Eye (tissue), 1 donor: ENCODE measurements at places on chromosomes 7 and 10.

DNA sequence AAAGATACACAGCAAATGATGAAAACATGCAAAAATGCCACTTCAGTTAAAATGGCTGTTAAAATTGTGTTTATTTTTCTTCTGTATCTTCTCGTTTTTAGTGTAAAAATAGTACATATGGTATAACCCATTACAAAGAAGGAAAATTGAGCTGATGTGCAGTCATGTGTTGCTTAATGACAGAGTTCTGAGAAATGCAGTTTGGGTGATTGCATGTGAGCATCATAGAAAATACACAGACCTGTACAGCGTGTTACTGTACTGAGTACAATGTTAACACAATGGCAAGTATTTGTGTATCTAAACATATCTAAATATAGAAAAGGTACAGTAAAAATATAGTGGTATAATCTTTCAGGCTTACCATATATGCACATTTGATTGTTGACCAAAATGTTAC, 7.3 kb downstream of the DMTF1 start:
- no peak for DNase-seq

DNA sequence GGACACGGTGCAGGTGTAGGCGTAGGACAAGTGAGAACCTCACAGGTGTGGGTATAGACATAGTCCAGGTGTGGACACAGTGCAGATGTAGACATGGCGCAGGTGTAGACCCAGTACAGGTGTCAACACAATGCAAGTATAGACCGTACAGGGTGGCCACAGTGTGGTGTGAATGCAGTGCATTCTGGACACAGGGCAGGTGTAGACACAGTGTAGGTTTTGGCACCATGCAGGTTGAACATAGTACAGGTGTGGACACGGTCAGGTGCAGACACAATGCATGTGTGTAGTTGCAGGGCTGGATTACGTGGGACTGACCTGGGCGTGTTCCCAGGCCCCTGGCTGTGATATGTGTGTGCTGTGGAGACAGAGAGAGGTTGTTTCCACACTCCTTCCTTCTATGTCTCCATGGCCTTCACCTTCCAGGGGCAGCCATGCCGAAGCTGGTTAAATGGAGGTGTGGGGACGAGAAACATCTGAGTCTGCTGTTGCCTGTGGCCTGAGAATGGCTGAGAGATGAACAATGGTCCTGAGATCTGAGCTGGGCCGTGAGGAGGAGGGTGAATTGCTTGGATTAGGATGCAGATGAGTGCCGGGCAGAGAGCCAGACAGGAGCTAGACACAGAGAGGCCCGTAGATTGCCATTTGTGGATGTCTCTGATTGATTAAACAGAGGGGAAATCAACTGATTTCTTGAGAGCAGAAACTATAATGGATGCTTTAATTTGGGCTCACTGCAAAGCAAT, 343.9 kb upstream of the SHH start:
- peak; percentile 25 for DNase-seq

DNA sequence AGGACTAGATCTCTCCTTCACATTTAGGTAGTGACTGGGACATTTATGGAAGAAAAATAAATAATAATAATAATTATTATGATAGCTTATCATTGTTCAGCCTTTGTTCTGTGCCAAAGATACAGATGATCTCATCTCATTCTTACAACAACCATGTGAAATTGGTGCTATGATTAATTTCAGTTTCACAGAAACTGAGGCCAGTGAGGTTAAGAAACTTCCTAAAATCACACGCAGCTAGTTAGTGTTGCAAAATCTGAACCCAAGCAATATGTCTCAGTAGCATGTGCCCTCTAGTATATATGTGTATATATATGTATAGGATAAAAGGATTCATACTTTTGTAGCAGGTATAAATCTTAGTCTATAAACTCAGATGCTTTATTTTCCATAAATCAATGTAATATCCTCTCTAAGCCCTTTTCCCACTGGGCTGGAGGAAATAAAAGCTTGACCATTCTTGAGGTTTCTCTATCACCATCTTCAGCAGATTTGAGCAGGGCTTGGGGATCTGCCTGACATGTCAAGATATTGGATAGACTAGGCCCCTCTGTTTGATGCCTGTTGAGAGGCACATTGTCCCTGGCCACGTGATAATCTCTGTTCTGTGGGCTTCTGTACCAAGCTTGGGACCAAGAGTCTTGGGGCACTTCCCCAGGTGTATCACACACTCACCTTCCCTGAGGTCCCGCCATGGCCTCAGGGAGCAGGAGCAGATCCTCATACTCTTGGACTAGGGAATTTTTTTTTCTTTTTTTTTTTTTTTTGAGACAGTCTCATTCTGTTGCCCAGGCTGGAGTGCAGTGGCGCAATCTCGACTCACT, 172.6 kb upstream of the NRP1 start:
- DNase-seq = no peak

GRCh38 chr10:16751244-16751643, 66.0 kb downstream of the RSU1 start:
- no peak for DNase-seq

- peak; percentile 95 for DNase-seq
These were observed at the start of gene GLRX3 for GRCh38 chr10:130136226-130137089. Gene GLRX3, plus strand, starts transcription at chr10:130136391. Its CDS starts 30 bp downstream, at chr10:130136421.

DNA sequence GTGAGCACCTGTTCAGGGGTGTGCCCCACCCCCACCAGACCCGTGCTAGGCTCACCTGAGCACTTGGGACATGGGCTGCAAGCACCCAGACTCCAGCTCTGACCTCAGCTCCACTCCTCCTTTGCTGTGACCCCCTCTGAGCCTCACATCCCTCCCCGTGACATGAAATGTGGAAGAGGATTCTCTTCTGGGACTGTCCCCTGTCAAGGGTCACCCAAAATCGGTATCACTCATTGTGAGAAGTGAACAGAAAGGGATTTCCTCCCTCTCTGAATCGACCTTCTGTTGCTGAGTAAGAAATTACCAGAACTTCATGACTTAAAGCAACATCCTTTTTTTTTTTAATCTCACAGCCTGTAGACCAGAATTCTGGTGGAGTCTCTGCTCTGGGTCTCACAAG, 6.2 kb upstream of the CHST15 start:
- no peak for DNase-seq

DNA sequence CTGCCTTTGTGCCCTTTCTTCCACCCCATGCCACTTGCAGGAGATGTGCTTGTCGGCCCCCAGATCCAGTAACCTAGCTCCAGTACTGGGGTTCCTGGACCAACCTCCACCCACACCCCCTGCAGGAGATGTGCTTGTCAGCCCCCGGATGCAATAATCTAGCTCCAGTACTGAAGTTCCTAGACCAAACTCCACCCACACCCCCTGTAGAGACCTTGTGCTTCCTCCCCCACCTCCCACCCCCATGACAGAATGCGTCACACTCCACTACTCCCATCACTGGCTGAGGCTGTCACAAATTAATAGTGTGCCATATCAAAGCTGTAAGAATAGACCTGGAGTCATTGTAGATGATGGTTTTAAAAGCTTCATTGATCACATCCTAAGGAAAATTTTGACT, 185.0 kb downstream of the BICC1 start:
- DNase-seq = no peak

DNA sequence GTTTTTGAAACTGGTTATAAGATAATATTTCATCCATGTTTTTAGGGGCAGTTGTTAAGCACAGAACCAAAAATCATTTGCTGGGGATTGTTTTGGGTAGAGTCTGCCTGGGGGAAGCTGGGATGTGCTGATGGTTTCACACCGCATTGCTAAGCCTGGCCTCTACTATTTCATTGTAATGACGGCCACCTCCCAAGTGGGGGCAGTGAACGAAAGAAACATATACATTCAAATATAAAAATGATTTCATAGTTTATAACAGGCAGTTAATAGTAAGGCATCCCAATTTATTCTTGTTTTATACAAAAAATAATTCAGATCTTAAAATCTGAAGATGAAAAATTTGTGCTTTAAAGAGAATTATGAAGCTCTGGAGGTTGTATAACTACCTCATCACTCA, 750.8 kb downstream of the REEP3 start:
- DNase-seq = no peak

DNA sequence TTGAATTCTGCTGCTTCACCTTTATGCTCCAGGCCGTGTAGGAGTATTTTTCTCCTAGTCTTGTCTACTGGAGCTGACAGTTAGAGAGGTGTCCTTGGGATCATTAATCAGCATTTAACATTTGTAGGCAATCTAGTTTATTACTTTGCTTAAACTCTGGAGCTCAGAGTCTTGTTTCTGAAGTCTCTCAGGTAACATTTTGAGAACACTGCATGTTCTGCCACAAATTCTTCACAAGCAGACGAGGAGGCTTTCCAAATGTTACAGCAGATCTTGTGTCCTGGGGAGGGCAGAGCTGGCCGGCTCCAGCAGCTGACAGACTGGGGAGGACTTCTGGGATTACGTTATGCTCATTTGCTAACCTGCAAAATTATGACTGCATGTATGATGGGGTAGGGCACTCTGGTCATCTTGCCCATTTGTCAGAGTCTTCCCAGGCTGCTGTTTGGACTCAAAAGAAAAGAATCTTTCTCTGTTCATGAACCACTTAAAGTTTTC, 50.5 kb downstream of the GALNT17 start:
- no peak for DNase-seq

- no peak for DNase-seq
These were observed 15.1 kb downstream of the RNF216 start for GRCh38 chr7:5766321-5766761.

GRCh38 chr10:75466001-75466400, 34.6 kb downstream of the LRMDA start:
- no peak for DNase-seq

DNA sequence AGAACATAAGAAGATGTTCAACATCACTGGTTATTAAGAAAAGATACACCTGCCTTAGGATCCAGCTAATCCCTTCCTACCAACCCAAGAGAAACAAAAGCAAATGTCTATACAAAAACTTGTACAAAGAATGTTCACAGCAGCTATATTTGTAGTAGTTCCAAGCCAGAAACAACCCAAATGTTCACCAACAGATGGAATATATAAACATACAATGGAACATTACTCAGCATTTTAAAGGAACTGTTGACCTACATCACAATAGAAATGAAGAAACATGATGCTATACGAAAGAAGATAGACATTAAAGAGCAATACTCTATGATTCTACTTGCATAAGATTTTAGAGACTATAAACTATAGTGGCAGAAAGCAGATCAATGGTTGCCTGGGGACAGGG, 149.4 kb downstream of the ZNF438 start:
- no peak for DNase-seq

DNA sequence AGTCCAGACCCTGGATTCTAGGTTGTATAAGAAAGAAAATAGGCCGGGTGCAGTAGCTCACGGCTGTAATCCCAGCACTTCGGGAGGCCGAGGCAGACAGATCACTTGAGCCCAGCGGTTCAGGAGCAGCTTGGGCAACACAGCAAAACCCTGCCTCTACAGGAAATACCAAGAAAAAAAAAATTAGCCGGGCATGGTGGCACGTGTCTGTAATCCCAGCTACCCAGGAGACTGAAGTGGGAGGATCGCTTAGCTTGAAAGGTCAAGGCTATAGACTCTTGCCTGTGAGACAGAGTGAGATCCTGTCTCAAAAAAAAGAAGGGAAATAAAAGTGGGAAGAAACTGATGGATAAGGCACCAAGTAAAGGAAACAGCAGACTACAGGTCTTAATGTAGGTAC, 287.9 kb upstream of the KLF14 start:
- DNase-seq = no peak

DNA sequence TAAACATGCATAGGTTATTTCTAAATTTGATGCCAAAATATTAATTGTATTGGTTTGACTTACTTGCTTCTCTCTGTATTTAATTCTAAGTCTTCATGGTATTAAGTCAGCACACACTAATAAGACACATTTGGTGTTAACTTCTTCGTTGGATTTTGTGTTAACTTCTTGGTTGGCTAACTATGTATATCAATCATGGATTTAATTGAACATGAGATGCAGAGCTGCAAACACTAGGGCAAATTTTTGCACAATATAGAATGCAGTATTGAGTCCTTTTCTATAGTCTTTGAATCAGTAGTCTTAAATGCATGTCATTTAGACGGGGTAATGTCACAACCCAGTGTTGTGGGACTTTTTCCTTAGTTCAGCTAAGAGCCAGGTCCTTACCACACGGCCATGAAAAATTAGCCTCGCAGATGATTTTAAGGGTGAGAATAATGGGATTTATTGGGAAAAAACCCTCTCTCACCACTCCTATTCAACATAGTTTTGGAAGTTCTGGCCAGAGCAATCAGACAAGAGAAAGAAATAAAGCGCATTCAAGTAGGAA, 142.9 kb upstream of the TRIM24 start:
- DNase-seq = no peak

DNA sequence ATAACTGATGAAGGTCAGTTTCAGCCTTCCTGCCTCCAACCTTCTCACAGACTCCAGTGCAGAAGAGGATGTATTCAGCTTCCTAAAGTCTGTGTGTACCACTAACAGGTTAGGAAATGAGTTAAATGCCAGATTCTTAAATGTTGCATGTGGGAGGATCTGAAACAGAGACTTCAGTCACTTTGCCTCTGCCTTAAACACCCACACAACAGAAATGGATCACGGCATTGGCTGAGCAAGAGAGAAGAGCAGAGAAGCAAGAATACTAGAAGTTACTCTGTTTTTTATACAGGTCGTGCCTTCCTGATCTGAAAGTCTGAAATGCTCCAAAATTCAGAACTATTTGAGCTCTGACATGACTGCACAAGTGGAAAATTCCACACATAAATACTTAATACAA, 98.9 kb upstream of the ARHGAP21 start:
- DNase-seq = no peak

GRCh38 chr7:36606976-36607720, 117.1 kb downstream of the AOAH start:
- peak; percentile 68 for DNase-seq

GRCh38 chr7:111014079-111014478, 76.8 kb upstream of the LRRN3 start:
- no peak for DNase-seq

DNA sequence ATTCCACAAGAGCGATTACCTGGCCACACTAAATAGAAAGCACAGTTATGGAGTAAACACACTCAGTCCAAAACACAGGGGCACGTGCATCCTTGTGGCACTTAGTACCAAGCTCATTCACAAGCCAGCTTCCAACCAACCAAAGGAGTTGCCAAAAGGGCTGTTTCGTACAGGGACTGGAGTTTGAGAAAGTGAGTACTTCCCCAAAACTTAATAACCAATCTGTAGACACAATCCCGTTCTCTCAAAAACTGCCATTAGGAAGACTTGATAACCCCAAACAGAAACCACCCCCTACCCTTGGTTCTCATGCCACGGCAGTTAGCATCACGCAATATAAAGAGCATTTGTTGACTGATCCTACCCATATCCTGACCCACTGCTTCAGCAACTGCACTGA, 166.2 kb upstream of the ASAH2 start:
- DNase-seq = no peak

- no peak for DNase-seq
These were observed 95.3 kb upstream of the GNAI1 start for GRCh38 chr7:80039251-80039884.

- no peak for DNase-seq
These were observed 83.8 kb downstream of the FAM204A start for GRCh38 chr10:118258285-118258684.
